ENCODE measurements at places on chromosomes 12 and 14. TPM values are rescaled to one million over a fixed set of nuclear protein-coding genes. Genes with fewer than 3 reads are reported as not detected.

SOX5 gene
- 0.14 TPM for total RNA-seq

ATF1 gene
- 15.6 TPM for total RNA-seq

PKP2 gene
- 18.5 TPM for total RNA-seq

IFNG-AS1 gene
- total RNA-seq = not detected

CKAP4 gene
- total RNA-seq = 115 TPM

NKX2-1 gene
- 9.1 TPM for total RNA-seq

POTEG gene
- not detected for total RNA-seq

KRT83 gene
- total RNA-seq = not detected

ASCL1 gene
- not detected for total RNA-seq

NGB gene
- not detected for total RNA-seq

CAPRIN2 gene
- 26.7 TPM for total RNA-seq

RNF212B gene
- total RNA-seq = not detected

AKAP3 gene
- not detected for total RNA-seq

ACADS gene
- 7.3 TPM for total RNA-seq

NPFF gene
- not detected for total RNA-seq

LRIG3 gene
- total RNA-seq = 57.9 TPM

IGF1 gene
- not detected for total RNA-seq

RPGRIP1 gene
- total RNA-seq = not detected

SLC6A13 gene
- not detected for total RNA-seq

NANOG gene
- total RNA-seq = under 0.01 TPM

SDSL gene
- total RNA-seq = 2.3 TPM

KRT75 gene
- total RNA-seq = 2.6 TPM

GALNT16 gene
- 0.07 TPM for total RNA-seq

NXPH4 gene
- 9.3 TPM for total RNA-seq
